ENCODE measurements at places on chromosomes 1 and 21. TPM values are rescaled to one million over a fixed set of nuclear protein-coding genes. Genes with fewer than 3 reads are reported as not detected.

DNA sequence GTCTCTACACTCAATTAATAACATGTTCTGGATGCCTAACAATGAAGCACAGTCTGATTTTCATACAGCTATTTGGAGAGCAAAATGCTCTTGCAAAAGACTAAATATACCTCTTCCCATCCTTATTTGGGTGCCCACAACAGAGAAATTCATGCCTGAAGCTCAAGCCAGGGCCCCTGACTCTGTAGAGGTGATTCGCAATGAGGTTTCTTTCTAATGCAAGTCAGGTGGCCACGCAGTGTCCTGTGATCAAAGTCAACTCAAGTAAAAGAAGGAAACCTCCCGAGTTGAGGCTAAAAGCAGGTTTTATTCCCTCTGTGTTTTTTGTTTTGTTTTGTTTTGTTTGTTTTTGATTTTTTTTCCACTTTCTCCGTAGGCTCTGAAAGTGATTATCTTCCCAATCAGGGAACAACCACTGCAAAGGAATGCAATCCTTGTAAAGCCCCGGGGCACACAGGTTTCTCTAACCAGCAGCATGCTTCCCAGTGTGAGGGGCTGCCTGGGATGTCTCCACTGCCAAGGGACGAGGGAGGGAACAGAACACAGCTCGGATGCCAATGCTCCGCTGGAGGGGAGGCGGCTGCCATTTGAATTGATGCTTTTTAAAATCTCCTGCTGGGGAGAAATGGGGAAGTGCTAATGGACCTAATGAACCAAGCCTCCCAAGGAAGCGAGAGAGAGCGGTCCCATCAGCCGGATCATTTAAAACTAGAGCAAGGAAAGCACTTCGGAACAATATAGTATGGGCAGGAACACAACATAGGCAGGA, 73.8 kb upstream of the SSX2IP start:
- H3K4me3 ChIP-seq: no peak overlapping the region
- H3K27me3 ChIP-seq: no peaks in the 10 kb centered on the region
- peaks cover 4% of the 10 kb centered on the region for H3K4me1 ChIP-seq
- H3K27ac ChIP-seq: no peak overlapping the region

DNA sequence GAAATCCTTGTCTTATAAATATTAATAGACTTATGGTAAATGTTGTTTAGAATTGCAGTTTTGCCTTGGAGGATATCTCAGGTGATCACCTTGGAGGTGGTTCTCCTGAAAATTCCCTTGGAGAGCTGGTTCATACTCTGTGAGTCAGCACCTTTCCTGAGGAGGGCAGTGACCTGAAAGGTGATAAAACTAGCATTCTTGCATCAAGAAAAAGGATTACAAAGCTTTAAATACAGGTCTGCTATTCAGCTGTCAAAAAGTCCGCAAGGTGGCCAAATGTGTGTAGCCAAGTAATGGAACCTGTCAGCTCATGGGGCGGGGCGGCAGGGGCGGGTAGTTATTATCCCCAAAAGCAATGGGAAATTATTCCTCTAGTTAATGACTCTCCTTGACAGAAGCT, 52.8 kb upstream of the EDARADD start:
- no peaks in the 10 kb centered on the region for H3K27me3 ChIP-seq
- H3K4me3 ChIP-seq: no peak overlapping the region
- DNase-seq: no peak
- no peaks in the 10 kb centered on the region for H3K36me3 ChIP-seq
- H3K27ac ChIP-seq: no peak overlapping the region
- no peaks in the 10 kb centered on the region for H3K4me1 ChIP-seq

- peak overlapping the region; percentile 61 for H3K27ac ChIP-seq
- peak; percentile 58 for DNase-seq
- H3K4me3 ChIP-seq: no peak overlapping the region
- no peaks in the 10 kb centered on the region for H3K36me3 ChIP-seq
- H3K4me1 ChIP-seq: peaks cover 11% of the 10 kb centered on the region
- no peaks in the 10 kb centered on the region for H3K27me3 ChIP-seq
Measured at GRCh38 chr1:26378088-26378878, 5.7 kb upstream of the ZNF683 start.

GRCh38 chr1:193069748-193070385, 10.5 kb downstream of the RO60 start:
- DNase-seq: peak; percentile 12
- H3K36me3 ChIP-seq: peaks cover 18% of the 10 kb centered on the region
- no peaks in the 10 kb centered on the region for H3K27me3 ChIP-seq
- H3K27ac ChIP-seq: no peak overlapping the region
- no peak overlapping the region for H3K4me3 ChIP-seq
- no peaks in the 10 kb centered on the region for H3K4me1 ChIP-seq

The ANXA9 gene
- not detected for total RNA-seq

The GFI1 gene
- total RNA-seq: 0.16 TPM

The IL10RB gene
- total RNA-seq: 77.5 TPM

Data from SJSA1 (cell line).